ENCODE measurements at places on chromosomes 5 and 9.

DNA sequence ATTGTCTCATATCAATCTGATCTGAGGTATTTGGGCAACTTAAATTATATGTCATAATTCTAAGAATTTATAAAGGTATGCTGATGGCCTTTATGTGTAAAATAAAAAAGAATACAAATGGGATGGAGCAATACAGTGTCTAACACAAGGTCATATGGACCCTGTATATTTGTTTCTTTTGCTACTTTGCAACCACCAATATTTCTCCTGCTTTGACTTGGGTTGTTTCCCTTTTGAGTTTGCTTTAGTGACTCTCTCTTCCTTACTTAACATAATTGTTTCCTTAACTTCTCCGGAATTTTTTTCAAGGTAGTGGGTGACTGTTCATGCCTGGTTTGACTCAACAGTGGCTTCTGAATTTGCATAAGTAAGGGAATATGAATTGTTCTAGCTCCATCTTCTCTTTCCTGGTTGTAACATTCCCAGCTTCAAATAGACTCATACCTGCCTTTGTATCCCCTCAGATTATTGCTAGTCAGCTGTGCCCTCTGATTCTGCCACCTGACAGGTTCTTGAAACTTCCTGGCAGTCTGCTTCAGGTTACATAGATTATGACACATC lies 30.2 kb upstream of the ANXA1 start:
- DNase-seq: no peak

GRCh38 chr9:69605406-69605805 lies 66.8 kb downstream of the APBA1 start:
- DNase-seq: no peak

DNA sequence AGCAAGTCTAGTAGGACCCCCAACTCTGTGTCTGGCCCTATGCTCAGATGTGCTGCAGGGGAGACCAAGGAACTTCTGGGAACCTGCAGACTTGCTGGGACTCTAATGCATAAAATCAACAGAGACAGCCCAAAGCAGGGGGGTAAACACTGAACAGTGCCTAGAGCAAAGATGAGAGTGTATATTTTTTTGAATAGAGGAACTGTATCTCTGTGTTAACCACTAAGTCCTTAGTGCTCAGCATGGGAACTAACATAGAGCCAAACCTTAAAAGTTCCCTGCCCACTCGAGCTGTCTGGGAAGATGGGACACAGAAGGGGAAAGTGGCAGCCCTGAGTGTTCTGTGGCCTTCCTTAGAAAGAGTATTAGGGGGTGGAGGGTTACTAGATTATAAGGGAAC lies 51.9 kb downstream of the C5orf15 start:
- no peak for DNase-seq

GRCh38 chr9:112241491-112241890 lies 66.4 kb upstream of the SUSD1 start:
- no peak for DNase-seq

DNA sequence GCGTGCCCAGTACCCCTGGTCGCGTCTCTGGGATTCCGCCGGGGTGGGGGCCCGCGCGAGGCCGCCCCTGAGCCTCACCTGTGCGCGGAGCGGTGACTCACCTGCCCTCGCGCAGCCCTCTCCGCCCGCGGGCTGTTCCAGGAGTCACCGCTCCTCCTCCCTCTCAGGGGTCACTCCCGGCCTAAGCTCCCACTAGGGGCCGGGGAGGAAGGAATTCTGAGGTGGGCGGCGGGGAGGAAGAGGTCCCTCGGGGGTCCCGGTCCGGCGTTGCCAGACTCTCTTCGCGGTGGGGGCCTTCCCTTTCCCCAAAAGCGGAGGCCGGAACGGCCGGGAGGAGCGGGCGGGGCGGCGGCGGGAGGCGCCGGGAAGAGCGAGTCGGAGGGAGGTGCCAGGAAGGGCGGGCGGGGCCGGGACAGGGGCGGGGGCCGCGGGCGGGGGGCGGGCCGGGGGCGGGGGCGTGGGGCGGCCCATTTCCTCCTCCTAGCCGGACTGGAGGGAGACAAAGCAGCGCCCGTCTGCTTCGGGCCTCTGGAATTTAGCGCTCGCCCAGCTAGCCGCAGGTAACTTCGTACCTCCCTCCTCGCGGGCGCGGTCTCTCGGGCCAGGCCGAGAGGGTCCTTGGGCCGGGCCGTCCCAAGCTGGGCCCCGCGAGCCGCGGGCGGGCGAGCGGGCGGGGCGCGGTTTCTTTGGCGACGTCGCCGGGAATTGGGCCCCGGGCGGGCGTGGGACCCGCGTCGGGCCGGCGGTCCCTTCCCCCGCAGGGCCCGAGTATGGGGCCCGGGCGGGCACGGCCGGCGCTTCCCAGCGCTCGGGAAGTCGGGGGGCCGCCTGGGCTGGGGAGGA lies at the start of gene CTNNA1:
Gene CTNNA1, plus strand, starts transcription at position 475 of the 843 bp plus-strand sequence. CDS start 28,500 bp downstream, outside the sequence.
- peak; percentile 44 for DNase-seq

- DNase-seq: no peak
Observed at GRCh38 chr9:98150721-98151120, 31.7 kb upstream of the TRIM14 start.

- no peak for DNase-seq
Observed at GRCh38 chr9:1939926-1940368, 75.2 kb upstream of the SMARCA2 start.

DNA sequence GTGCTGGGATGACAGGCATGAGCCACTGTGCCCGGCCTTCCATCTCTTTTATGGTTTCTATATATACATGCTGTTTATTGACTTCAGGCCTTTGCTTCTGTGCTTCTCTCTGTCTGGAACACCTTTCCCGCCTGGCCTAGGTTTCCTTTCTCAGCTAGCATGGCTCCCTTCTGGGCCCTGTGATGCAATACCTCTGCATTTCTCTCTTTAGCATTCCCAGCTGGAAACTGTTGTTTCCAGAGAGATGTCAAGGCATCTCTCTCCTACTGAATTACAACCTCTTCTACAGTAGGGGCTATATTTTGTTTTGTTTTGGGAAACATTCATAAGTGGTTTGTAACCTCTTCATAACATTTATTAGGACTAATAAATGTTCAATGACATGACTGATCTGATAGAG lies 57.1 kb downstream of the RPS23 start:
- DNase-seq: no peak

DNA sequence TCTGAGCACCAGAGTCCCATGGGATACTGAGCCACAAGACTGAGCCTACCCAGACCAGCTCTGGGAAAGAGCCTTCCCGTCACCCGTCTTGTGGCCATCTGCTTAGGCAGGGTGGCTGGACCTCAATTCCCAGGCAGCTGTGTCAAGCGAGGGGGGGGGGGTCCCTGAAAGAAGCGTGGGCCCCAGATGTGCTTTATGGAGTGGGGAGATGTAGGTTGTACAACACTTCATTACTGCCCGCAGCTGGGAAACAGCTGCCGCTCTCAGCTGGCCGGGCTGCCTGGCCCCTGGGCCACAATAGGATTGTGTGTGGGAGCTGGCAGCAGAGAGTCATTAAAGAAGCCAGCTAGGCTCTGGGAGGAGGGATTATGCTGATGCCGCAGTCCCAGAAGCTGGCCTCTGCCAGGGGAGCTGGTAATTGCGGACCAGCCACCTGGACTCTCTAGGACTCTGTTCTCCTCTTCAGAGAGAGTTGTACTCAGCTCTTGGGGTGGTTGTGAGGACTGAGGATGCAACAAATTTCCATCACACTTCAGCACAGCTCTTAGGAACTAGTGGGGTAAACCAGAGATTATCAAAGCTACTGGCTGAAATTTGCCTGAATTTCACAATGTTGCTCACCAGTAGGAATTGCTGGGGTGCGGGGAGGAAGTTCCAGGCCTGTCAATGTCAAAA lies 145.4 kb downstream of the GADD45G start:
- DNase-seq: peak; percentile 22

GRCh38 chr9:99137225-99137624 lies 32.3 kb downstream of the TGFBR1 start:
- no peak for DNase-seq

- no peak for DNase-seq
Observed at GRCh38 chr5:125657936-125658335, 765.3 kb upstream of the GRAMD2B start.

- no peak for DNase-seq
Observed at GRCh38 chr9:14075218-14075617, 238.7 kb downstream of the NFIB start.

- DNase-seq: no peak
Observed at GRCh38 chr9:121450241-121450640, 49.4 kb downstream of the GGTA1 start.

DNA sequence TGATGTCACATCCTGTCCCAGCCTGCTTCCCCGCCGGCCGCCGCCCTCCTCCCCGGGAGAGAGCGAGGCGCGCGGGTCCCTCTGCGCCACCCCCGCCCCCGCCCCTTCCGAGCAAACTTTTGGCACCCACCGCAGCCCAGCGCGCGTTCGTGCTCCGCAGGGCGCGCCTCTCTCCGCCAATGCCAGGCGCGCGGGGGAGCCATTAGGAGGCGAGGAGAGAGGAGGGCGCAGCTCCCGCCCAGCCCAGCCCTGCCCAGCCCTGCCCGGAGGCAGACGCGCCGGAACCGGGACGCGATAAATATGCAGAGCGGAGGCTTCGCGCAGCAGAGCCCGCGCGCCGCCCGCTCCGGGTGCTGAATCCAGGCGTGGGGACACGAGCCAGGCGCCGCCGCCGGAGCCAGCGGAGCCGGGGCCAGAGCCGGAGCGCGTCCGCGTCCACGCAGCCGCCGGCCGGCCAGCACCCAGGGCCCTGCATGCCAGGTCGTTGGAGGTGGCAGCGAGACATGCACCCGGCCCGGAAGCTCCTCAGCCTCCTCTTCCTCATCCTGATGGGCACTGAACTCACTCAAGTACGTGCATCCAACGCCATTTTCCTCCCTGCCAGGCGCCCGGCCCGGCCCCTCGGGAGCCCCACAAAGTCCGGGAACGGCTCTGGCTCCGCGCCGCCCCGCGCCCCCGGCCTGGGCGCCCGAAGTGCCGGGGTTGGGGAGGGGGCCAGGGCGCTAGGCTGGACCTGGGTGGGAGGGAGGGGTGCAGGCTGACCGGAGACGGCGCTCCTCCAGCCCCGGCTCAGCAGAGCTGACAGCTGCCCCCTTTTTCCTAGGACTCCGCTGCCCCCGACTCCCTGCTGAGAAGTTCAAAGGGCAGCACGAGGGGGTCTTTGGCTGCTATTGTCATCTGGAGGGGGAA lies 12.0 kb upstream of the OLFM1 start:
- DNase-seq: peak; percentile 72

- no peak for DNase-seq
Observed at GRCh38 chr9:2837915-2838314, 6.0 kb downstream of the PUM3 start.
